Upper lobe of right lung (tissue), 1 donor: ENCODE measurements at places on chromosomes 6 and 20. TPM values are rescaled to one million over a fixed set of nuclear protein-coding genes. Genes with fewer than 3 reads are reported as not detected.

DNA sequence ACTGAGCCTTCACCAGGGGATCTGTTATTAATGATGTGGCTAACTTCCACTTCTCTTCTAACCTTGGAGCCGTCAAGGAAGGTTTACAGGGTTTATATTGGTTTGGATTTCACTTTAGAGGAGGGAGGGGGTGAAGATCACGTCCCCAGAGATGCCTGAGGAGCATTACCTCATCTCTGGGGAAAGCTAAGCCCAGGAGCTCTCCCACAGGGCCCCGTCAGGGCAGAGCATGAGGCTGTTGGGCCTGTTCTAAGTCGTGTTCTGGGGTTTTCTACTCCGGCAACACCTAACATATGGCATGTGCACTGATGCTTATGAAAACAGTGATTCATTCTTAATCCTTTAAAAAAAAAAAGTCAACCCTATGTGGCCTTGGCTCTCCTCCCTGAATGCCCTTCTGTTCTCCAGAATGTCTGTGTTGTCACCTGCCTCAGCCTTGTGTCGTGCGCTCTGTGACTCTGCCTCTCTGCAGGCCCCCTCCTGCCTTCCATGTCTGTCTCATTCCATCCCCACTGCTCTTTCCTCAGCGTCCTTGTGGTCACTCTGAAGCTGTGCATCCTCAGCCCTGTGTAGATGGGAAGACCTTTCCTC is 97.4 kb upstream of the JARID2 start:
- DNase-seq: no peak
- no peak overlapping the region for H3K4me3 ChIP-seq
- no peaks in the 10 kb centered on the region for H3K27me3 ChIP-seq
- no peaks in the 10 kb centered on the region for H3K36me3 ChIP-seq
- no peak overlapping the region for H3K27ac ChIP-seq

DNA sequence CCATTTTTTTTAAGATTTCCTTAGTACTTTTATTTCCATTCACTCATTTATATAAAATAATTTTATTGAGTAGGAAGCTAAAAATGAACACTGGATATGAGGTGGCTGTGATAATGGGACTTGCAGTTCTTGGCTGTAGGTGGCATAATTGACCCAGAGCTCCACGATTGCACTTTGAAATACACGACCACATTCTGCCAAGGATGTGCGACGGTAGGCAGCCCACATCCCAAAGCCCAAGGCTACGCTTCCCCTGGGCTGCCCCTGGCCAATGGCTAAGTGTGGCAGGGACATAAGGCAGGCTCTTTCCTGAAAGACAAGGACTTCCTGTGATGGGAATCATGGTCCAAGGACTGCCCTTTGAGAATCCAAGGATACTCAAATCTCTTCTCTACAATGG is 43.7 kb upstream of the ADTRP start:
- H3K36me3 ChIP-seq: no peaks in the 10 kb centered on the region
- H3K27me3 ChIP-seq: no peaks in the 10 kb centered on the region
- no peak overlapping the region for H3K27ac ChIP-seq
- H3K4me1 ChIP-seq: no peaks in the 10 kb centered on the region
- DNase-seq: no peak
- no peak overlapping the region for H3K4me3 ChIP-seq

- no peak for DNase-seq
- H3K4me3 ChIP-seq: no peak overlapping the region
- no peaks in the 10 kb centered on the region for H3K27me3 ChIP-seq
- H3K36me3 ChIP-seq: peaks cover 98% of the 10 kb centered on the region
- no peaks in the 10 kb centered on the region for H3K4me1 ChIP-seq
These were observed 180.2 kb upstream of the SHLD1 start for GRCh38 chr20:5570031-5570430.

- no peaks in the 10 kb centered on the region for H3K27me3 ChIP-seq
- H3K4me1 ChIP-seq: no peaks in the 10 kb centered on the region
- no peak for DNase-seq
- no peak overlapping the region for H3K4me3 ChIP-seq
- H3K36me3 ChIP-seq: no peaks in the 10 kb centered on the region
- H3K27ac ChIP-seq: no peak overlapping the region
These were observed 20.2 kb downstream of the PRPH2 start for GRCh38 chr6:42702200-42702599.

GRCh38 chr6:139448051-139448649 is 73.7 kb upstream of the CITED2 start:
- no peak for DNase-seq
- H3K4me1 ChIP-seq: no peaks in the 10 kb centered on the region

- no peaks in the 10 kb centered on the region for H3K36me3 ChIP-seq
- no peak overlapping the region for H3K4me3 ChIP-seq
- no peak for DNase-seq
- peaks cover 17% of the 10 kb centered on the region for H3K4me1 ChIP-seq
- H3K27ac ChIP-seq: peak overlapping the region; percentile 24
These were observed 65.1 kb downstream of the CBFA2T2 start for GRCh38 chr20:33554914-33555420.

RIN2 gene
- total RNA-seq: 116 TPM

CLPSL1 gene
- total RNA-seq: not detected

PNLDC1 gene
- 0.49 TPM for total RNA-seq
